Muscle of arm (tissue), 14 donors: ENCODE measurements at places on chromosomes 2 and 18.

DNA sequence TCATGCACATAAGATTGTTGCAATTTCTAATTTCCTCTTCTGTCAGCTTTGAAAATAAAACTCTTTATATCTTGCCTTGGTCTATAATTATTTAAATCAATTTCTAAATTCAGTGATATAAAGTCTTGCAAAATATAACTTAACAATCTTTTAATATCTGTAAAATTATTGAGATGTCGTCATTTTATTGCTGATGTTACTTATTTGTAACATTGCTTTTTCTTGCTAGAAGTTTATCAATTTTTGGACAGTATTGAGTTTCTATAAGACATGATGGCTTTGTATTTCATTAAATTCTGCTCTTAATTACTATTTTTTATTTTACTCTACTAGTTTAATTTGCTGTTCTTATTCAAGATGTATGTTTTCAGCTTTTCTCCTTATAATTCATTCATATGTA, 1036.5 kb downstream of the TMEM182 start:
- no peak for DNase-seq

- no peak for DNase-seq
Observed at GRCh38 chr2:96359310-96359709, 23.7 kb downstream of the NCAPH start.

DNA sequence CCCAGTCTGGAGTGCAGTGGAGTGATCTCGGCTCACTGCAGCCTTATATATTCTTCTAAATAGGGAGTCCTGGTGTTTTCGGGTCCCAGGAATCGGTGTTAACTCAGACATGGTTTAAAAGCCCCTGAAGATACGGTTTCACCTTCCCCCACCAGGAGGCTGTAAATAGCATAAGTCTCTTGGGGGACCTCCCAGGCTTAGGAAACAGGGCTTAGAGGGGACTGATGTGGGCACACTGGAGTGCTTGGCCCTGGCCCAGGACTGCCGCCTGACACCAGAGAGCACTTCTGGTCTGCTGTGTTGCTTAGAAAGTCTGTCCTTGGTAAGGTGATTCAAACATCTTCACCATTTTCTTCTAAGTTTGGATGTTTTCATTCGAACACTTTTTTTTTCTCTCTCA, 39.7 kb upstream of the MAP4K4 start:
- no peak for DNase-seq

- no peak for DNase-seq
Observed at GRCh38 chr2:158009399-158009798, 92.3 kb upstream of the UPP2 start.

DNA sequence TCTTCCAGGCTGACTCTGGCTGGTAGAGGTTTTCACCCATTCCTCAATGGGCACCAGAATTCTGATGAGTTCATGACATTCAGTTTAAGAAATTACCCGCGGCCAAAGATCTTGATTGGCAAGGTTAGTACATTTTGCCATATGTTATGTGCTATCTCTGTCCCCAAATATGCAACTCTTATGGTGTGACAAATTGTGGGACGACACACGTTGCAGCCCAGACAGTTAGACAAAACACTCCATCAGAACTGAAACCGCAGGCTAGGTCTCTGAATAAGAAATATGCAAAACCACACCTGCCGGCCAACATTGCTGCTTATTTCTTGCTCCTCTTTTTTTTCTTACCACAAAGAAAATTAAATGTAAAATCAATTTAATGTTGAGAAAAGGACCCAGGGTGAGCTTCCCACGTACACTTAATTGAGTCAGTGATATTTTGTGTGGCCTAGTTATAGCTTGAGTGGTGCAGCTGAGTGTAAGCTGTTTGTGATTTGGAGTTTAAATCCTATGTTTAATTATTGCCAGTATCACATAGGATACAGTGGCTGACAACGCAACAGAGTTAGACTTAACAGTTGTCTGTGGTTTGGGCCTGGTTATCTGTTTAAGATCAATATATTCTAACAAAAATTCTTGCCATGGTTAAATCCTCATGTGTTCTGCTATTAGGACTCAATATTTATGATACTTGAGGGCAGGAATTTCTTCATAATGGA, 35.7 kb upstream of the LTBP1 start:
- no peak for DNase-seq

GRCh38 chr2:166805753-166806152, 82.5 kb upstream of the XIRP2 start:
- DNase-seq, result no peak

DNA sequence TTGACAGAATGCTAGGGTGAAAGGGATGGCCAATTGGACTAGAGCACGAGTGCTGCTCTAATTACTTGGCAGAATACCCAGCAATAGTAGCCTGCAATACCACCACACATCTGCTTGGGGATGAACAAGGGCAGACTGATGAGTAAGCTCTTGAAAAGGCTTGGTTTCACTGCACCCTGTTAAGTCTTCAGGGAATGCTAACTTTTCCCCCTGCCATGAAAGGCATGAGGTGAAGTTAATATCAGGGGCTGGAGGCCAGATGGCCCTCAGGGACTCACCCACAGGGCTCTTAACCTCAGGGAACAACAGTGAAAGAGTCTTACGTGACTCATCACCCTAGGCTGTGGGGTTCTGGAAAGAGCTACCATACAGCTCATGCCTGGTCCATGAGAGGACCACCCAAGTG, 51.7 kb upstream of the MYL1 start:
- DNase-seq, result no peak
